Stimulated activated CD4-positive, alpha-beta T cell treated with anti-CD3 and anti-CD28 coated beads, Interleukin-12 subunit alpha, Interleukin-12 subunit beta, amount 100 ng/mL, for 24 hours (primary cell): ENCODE measurements at places on chromosomes 3 and 15.

DNA sequence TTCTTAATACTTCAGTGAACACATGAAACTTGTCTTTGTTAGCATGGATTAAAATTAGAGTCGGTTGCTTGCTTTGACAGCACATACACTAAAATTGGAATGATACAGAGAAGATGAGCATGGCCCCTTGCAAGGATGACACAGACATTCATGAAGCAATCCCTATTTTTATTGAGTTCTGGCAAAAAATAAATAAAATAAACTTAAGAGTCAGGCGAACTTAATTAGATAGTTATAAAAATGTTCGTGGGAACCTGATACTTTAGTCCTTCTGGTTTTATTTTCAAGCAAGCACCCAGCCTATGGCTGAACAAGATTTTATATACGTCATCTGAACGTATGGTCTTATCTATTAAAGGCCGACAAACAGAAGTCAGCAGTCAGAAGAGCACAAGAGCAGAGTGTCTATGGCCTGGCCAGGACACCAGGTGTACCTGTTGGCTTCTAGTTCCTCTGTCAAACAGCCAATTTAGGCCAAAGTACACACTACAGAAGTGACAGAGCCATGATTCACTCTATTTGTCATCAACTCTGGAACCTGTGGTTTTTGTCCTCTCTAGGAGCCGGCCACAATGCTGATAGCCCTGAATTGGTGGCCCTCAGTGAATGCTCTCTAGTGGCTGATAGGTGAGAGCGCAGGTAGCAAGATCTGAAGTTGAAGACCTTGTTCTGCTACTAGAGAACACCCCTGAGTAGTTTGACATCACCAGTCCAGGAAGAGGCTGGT is 64.3 kb downstream of the LEO1 start:
- no peak for DNase-seq

DNA sequence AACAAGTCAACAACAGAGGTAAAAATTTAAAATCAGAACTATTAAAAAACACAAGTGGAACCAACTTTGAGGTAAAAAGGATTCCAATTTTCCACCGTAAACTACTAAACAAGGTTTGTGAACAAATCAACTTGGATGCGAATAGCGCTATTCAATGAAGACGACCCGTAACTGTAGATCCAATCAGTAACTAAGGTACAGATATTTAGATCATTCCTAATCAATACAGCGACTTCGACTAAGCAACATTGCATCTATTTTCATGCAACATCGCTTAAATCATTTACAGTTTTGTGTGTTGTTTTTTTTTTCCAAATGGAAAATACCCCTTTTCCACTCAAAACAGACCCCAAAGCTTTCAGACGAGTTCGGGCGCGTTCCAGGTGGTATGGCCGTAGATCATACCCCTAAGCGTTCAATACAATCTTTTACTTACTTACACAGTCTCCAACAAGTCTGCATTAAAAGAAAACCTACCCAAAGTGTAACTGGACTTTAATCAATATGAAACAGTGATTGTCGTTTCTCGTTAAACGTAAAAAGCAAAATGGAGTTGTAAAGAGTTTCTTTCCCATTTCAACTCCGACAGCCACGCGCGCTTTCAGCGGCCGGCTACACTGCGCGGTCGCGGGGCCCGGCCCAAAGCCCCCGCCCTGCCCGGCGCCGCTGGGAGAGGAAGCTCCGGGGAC is 786 bp downstream of the RHOA start:
- DNase-seq: no peak

DNA sequence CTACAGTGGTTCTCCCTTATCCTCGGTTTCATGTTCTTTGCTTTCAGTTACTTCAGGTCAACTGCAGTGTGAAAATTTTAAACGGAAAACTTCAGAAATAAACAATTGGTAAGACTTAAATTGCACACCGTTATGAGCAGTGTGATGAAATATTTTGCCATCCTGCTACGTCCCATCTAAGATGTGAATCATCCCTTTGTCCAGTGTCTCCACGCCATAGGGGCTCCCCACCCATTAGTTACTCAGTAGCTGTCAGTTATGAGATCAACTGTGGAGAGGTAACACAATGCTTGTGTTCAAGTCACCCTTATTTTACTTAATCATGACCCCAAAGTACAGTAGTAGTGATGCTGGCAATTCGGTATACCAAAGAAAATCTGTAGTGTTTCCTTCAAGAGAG is 47.4 kb downstream of the TJP1 start:
- DNase-seq: no peak

DNA sequence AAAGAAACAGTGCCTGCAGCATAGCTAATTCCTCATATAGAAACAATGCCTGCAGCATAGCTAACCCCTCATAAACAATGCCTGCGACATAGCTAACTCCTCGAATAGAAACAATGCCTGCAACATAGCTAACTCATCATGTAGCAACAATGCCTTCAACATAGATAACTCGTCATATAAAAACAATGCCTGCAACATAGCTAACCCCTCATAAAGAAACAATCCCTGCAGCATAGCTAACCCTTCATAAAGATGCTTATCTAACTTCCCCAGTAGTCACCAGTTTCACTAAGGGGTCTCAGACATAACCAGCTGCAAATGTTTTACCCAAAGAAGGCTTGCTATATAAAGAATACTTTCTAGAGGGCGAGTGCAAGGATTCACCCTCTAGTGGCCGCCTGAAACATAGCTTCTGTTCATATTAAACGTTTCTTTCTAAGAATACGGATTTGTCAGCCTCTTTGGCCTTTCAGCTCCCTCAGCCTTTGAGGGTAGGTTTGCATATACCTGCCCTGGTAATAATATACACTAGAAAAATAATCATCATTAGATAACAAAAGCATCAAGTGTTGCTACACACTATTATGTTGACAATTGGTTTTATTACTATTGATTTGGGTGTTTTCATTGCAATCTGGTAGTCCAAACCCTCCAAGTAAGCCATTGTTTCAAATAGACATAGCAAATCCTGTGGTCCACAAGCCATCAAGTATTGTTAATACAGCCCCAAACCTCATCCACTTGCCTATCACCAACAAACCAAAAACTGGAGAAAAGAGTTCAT is 44.4 kb upstream of the FAN1 start:
- DNase-seq: no peak

GRCh38 chr3:59746585-59746984 is 696.8 kb upstream of the CFAP20DC start:
- DNase-seq: no peak

DNA sequence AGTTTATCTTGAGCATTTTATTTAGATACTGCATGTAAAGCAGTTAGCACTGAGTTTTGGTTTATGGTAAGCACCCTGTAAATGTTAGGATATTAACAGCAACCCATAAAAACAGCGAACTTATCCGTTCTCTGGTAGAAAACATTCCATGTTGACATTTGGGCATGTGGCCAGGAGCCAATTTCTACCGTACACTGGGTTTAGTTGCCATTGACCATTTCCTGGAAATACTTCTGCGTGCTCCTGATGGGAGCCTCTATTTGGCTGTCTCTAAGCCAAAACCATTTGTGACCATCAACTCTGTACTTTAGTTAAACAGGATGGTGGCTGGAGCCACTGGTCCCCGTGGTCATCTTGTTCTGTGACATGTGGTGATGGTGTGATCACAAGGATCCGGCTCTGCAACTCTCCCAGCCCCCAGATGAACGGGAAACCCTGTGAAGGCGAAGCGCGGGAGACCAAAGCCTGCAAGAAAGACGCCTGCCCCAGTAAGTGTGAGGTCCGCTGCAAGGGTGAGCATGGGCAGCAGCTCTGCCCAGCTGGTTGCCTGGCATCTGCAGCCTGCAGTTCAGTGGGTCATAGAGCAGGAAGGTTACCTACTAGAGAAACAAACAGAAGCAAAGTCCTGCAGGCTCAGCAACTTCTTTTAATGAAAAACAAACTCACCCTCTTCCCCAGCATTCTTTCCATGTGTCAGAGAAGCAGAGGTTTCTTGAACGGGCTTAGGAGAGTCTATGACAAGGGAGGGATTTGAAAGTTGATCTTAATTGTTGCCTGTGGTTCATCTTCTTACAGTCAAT is 7.1 kb downstream of the THBS1 start:
- no peak for DNase-seq

DNA sequence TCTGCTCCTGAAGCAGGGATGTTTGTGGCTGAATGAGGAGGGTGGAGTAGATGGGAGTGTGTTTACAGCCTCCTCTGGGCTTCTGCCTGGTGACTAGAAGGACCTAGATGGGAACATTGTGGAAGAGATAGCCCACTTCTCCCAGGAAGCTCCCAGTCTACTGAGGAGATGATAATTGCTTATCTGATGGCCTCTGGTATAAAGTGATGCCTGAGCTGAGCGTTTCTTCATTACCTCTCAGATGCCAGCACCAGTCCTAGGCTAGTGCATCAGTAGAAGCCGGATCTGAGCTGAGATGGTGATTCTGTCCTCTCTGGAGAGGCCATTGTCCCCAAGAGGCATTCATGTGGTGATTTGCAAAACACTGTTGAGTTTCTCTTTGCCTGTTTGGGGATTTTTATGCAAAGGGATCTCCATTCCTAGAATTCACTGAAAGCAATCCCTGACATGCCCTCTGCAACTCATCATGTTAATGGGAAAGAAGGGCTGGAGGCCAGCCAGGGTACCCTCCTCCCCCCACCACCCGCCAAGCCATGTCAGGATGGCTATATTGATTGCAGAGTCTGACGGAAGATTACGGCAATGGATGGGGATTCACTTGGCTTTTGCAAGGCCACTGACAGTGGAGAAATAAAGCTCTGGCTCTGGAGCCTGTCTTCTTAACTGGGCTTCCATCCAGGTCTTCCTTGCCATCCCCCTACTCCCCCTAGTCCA is 166.4 kb upstream of the ROPN1 start:
- no peak for DNase-seq

- no peak for DNase-seq
These were observed 15.6 kb downstream of the FRMD4B start for GRCh38 chr3:69370156-69370883.

- no peak for DNase-seq
These were observed 18.5 kb downstream of the SFMBT1 start for GRCh38 chr3:53027254-53027844.

DNA sequence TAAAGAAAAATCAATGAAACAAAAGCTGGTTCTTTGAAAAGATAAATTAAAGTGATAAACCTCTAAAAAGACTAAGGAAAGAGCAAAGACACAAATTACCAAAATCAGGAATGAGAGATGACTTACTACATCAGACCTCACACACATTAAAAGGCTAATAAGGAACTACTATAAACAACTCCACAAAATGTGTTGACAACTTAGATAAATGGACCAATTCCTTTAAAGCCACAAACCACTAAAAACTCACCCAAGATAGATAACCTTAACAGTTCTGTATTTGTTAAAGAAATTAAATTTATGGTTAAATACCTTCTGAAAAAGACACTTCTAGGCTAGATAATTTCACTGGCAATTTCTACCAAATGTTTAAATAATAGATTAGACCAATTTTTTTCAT is 170.4 kb downstream of the SMAD6 start:
- DNase-seq: no peak

GRCh38 chr3:167876620-167877281 is 141.2 kb downstream of the SERPINI1 start:
- DNase-seq: no peak

DNA sequence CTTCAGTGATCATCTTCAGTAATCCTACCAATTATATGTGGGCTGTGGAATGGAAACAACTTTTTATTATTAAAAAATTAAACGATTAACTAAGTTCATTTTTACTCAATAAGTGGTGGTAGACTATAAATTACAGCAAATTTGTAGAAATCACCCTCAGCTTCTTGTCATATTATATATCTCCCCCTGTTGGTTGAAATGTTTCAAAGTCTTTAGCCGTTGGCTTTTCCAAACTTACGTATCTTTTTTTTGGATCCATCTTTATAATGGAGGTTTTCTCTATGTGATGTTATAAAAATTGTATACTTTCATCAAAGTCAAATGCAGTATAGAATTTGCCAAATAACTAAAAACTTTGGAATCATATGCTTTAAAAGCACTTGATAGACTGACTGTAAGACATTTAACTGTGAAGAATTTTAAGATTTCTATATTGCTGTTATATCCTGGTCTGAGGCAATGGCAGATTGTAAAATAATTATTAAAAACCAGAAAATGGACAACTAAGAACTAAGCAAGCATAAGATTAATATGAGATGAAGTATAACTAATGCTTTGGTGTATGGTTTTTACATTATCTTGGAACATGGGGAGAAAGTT is 44.7 kb downstream of the ATP11B start:
- no peak for DNase-seq

DNA sequence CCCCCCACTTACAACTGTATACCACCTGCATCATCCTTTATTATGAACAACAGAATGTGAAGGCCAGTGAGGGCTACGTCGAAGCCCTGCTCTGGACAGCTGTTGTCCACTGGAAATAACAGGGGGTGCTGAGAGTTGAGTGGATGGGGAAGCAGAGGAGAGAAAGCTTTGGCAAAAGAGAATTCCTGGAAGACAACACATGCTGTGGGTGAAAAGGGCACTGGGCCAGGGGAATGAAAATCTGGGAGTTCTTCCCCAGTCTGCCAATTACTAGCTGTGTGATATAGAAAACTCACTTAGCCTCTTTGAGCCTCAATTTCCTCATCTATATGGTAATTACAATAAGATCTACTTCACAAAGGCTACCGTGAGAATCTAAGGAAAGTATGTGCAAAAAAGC is 40.7 kb downstream of the FSTL1 start:
- no peak for DNase-seq
